NCI-H524 (cell line): ENCODE measurements at places on chromosomes 16 and 17.

GRCh38 chr16:87778476-87778829 lies 12.7 kb upstream of the KLHDC4 start:
- DNase-seq: no peak

GRCh38 chr17:72407336-72407909 lies 286.6 kb downstream of the SOX9 start:
- DNase-seq: peak; percentile 71

- no peak for DNase-seq
These were observed 3.4 kb downstream of the NPTX1 start for GRCh38 chr17:80472996-80473395.

- DNase-seq: no peak
These were observed 115.6 kb upstream of the CDH5 start for GRCh38 chr16:66250686-66251431.

GRCh38 chr17:80991645-80992076 lies at the start of gene CHMP6:
CHMP6 (plus strand) TSS chr17:80991841; CDS start chr17:80991919, 78 bp downstream.
- peak; percentile 90 for DNase-seq

DNA sequence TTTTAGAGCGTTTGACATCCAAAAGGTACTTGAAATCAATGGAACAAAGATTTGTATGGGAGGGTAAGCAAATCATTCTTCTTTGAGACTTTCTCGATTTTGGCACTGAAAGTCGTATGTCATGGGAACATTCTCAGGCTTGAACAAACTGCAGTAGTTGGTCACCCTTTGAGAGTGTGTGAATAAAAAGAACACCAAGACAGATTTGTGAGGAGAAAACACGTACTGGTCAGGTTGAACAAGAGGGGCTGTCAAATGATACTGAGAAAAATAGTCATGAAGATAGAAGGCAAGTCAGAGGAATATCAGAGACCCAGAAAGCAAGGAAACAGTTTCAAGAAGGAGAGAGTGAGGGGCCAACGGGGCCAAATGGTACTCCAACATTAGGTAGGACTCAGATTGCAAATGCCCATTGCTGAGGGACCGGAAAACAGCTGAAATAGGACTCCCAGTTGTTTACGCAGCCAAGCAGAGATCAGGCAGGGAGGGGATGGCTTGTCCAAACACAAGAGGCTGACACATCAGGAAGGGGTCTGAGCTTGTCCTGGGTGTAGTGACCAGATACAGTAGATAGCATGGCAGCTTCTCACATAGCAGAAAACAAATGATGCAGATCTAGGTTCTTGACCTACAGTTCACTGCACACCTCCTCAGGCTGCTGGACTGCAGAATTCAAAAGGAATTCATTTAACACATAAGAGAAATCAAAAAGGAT lies 74.5 kb upstream of the MYOCD start:
- DNase-seq: no peak

GRCh38 chr17:77444984-77445759 lies 304.4 kb downstream of the SEC14L1 start:
- no peak for DNase-seq

GRCh38 chr17:68184816-68185436 lies 62.9 kb upstream of the AMZ2 start:
- no peak for DNase-seq

GRCh38 chr17:56593086-56593645 lies 333 bp upstream of the NOG start:
- DNase-seq: peak; percentile 87

DNA sequence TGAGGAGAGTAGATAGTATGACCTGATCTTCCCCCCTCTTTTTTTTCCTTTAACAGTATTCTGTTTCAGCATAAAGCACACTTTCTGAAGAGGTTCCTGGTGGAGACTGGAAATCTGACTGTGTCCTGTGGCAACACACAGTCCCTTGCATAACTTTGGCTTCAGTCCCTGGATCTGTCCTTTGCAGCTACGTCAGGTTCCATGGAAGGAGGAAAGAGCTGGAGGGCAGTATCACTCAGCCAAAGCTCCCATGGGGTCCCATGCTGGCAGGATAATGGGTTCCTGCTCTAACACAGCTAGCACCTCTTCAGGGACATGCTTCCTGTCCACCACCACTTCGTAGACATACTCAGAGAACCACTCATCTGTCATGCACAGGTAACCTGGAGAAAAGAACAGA lies 13.3 kb upstream of the SLC6A4 start:
- DNase-seq: no peak

GRCh38 chr16:21226749-21227148 lies 6.8 kb upstream of the ANKS4B start:
- no peak for DNase-seq

DNA sequence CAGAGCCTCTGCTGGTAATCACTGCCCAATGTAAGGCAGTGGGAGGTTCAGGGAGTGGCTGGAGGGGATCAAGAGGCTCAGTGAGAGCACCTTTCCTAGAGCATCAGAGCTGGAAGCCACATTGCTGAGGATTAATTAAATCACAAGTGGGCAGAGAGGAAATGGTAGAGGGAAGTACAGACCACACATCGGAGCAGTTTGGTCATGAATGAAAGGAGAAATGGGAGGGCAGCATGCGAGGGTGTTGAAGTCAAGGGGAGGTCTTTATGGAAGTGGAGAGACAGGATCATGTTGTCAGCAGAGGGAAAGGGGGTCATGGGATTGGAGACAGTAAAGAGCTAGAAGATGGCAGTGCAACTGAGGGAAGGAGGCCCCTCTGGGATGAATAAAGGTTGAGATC lies 2.3 kb downstream of the CCL17 start:
- DNase-seq: no peak

DNA sequence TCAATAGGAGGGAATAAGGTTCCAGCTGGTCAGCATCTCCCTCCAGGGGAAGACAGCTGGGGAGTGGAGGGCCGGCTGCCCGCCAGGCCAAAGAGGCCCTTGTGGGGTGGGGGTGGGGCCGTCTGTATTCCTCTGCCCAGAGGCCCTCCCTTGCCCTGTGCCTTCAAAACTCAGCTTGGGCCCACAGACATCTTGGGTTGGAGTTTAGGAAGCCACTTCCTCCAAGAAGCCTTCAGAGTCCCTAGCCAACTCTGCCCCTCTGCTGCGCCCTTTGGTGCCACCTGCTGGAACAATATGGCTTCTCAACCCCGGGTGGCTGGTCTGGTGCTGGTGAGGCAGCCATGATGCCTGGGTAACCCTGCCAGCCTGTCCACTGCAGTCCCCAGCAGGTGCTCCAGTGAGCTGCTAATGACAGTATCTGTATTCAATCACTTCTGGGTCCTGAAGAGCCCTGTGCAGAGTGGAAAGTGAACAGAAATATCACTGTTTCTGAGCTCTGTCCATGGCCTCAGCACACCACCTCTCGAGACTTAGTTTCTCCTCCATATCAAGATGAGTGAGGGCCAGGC lies 16.7 kb downstream of the HSD11B2 start:
- DNase-seq: peak; percentile 59

DNA sequence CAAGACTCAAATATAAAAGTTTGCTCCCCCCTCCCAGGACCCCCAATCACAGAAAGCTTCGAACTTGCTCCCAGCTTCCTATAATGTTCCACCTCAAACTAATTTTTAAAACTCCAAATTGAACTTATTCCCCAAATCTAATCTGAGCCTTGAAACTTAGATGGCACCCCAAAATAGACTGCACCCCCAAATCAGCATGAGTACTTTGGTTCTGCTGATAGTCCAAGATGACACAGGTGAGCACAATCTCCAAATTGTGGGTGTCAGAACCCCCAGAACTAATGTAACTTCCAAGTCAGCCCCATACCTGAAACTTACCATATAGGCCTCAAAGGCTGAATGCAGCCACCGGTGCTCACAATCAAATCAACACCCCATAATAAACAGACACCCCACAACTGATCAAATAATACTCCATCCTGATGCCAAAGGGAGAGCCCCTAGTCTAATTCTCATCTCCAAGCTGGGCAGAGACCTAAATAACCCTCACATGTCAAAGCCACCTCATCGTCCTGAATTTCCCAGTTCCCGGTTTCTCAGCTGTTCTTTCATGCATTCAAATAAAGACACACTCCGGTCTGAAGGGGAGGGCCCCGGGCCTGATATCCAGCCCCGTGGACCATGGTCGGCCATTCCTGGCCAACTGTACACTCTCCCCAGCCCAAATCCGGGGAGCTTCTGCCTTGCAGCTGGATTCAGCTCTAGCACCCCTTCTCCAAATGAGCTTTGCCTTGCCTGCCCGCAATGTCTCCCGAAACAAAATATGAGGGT lies 1.8 kb upstream of the BCL6B start:
- no peak for DNase-seq

DNA sequence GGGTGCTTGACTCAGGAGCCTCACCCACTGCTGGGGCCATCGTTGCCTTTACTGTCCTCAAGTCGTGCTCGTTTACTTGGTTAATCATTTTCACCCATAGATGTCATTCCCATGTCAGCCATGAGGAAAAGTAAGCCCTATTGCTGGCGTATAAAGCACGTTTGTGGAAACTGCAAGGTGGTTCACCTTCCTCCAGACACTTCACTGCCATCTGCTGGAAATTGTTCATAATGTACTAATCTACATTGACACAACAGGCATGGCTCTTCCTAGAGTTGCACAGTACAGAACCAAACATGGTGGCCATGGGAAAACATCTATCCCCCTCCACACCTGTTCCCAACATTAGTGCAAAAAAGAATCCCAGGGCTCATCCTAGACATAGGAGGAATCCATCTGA lies 116.6 kb downstream of the ZNF18 start:
- no peak for DNase-seq

GRCh38 chr16:80932708-80933095 lies 74.0 kb downstream of the CMC2 start:
- DNase-seq: no peak

DNA sequence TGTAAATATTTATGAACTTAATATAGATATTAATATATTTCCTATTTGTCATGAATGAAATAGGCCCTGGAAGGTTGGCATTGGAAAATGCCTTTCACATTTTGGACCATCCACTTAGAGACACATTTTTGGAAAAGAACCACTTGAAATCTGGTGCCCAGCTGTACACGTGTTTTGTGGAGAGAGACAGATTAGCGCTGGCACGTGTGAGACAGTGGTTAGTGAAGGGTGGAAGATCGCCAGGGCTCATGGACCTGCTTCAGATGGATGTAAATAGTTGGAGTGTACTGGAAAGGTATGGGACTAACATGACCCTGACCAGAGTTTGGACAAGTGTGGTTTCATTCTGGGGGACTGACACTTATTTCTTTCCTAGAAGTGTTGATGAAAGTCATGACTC lies 222.9 kb downstream of the PRKCA start:
- DNase-seq: peak; percentile 77

- DNase-seq: no peak
These were observed 77.9 kb downstream of the KSR1 start for GRCh38 chr17:27533874-27534815.

- DNase-seq: no peak
These were observed 5.7 kb downstream of the CCDC102A start for GRCh38 chr16:57530522-57531252.
